ENCODE measurements at places on chromosomes 7 and 10.

GRCh38 chr7:74482629-74483401 is 29.1 kb downstream of the GTF2IRD1 start:
- DNase-seq = peak; percentile 91

DNA sequence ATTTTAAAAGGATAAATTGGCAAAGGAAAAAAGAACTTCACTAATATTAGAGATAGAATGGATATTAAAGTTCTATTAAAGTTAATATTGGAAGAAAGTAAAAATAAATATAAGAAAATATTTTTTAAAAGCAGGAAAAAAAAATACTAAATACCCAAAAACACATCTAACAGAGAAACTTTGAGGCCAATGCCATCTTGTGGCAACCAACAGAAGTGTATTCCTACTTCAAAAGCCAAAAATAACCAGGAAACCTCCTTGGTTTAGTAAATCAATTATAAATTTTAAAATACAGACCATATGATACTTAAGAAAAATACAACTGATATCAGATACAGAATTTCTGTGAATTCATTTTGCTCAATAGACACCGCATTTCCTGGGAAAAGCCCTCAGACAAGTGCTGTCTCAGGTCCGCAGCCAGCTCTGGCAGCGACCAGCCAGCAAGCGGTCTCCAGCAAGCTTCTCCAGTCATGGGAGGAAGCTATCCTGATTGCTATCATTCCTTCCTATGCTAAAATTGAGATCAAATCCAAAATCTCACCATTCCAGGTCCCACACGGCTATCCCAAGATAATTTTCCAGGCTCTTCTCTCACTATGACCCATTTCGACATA is 65.3 kb downstream of the LMBR1 start:
- DNase-seq = no peak

GRCh38 chr10:119817991-119818888 is 54.4 kb downstream of the MCMBP start:
- peak; percentile 52 for DNase-seq

GRCh38 chr10:17220652-17221100 is 7.4 kb upstream of the VIM start:
- DNase-seq = no peak

GRCh38 chr10:28155726-28156125 is 147.1 kb downstream of the MPP7 start:
- DNase-seq = no peak

GRCh38 chr7:8618441-8619070 is 185.1 kb downstream of the NXPH1 start:
- no peak for DNase-seq

- no peak for DNase-seq
Observed at GRCh38 chr7:114860206-114860605, 61.7 kb upstream of the MDFIC start.

GRCh38 chr10:103513380-103514060 is 20.0 kb downstream of the NEURL1 start:
- DNase-seq = no peak

- DNase-seq = no peak
Observed at GRCh38 chr10:53624722-53625121, 852.1 kb upstream of the MBL2 start.

DNA sequence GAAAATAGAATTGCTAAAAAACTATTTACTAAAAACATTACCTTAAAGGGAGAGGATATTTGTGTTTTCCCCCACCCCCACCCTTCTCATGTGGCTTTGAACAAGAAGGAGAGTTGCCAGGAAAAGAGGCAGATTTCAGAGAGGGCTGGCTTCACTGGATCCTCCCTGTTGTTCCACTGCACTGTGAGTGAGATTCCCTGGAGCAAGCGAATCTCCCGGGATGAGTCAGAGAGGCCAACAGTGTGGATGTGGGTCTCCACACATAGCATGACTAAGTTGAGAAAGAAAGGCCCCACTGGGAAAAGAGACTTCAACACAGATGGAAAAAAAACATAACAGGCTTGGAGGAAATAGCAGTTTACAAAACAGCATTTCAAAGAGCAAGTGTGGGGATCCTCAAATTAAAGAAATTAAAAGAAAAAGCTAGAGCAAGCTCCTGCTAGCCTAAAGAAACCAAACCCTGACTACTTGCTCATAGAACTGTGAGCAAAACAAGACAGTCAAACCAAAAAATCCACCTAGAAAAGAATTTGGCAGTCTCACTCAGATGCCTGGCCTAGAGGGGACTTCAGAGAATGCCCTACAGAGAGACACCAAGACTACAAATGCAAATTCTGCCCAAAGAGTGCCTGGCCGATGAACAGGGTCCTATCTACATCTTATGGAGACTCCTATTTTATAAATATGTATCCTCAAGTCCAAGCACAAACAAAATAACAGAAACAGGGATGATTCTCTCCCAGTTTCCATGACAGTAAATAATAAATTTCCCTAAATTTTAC is 3.4 kb downstream of the CAV1 start:
- peak; percentile 90 for DNase-seq

DNA sequence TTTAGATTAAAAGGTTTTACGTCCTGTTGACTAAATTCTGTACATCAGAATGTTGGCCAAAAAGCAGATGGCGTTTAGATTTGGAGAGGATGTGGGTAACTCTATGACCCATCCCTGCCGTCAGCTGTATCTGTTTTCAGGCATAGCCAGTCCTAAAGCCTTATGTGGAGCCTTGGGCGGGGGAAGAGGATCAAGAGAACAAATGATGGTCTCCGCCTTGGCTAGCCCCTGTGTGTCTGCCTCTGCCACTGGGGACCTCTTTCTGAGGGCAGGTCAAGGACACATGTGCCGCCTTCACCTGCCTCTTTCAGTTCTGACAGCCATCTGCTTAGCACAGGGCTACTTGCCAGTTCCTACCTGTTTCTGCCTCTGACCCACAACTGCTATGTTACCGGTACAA is 24.1 kb downstream of the PDSS1 start:
- no peak for DNase-seq

DNA sequence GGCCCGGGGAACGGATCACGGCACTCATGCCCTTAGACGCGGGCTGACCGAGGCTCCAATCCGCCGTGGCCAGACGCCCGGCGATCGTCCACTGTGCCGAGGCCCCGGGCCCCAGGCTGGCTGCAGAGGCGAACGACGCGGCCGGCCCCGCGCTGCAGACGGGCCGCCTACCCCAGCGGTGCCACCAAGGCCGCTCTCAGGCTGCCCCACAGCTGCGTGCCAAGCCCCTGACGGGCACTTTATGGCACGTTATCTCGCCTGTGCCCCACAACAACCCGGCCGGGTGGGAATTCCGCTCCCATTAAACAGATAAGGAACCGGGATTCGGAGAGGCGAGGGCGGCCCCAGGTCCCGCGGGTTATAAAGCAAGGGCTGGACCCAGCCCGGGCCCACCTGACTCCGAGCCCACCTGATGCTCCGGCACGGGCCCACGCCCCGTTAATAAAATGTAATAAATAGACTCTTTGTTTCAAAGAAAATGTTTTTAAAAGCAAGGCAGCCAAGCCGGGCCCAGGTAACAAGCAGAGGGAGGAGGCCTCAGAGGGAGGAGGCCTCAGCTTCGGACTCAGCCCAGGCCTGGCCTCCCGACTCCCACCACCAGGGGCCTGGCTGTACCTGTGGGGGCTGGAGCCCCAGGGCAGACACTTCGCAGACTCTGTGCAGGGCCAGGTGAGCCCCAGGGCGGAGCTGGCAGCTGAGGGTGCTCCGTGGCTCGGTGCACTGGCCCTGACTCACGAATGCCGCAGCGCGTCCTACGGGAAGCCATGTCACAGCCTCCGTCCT is 79.7 kb downstream of the FOXL3 start:
- no peak for DNase-seq

DNA sequence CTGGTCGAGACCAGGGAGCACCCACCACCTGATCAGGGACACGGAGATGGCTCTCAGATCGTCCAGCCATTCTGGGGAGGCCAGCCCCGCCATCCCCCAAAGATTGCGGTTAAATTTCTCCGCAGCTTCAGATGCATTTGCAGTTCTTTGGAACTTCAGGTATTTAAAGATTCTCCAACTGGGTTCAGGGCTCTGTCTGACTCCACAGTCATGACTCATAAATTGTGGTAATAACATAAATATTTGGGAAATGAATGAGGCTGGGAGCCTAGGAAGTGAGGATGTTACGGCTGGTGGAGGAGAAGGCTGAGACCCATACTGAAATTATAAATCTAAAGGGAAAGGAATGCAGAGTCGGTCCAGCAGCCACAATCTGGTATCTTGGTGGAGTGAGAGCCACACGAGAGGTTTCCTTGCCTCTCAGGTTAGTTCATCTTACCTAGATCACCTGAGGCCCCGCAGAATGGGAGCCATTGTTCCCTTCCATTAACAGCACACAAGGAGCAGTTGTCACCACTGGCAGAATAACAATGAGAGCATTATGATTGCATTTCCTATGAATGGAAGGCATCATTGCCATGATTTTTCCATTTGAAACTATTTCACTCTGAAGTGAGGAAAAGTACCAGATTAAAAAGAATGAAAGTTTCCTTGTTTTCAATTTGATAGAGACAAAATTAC is 26.7 kb upstream of the DNAJB6 start:
- DNase-seq = peak; percentile 94

DNA sequence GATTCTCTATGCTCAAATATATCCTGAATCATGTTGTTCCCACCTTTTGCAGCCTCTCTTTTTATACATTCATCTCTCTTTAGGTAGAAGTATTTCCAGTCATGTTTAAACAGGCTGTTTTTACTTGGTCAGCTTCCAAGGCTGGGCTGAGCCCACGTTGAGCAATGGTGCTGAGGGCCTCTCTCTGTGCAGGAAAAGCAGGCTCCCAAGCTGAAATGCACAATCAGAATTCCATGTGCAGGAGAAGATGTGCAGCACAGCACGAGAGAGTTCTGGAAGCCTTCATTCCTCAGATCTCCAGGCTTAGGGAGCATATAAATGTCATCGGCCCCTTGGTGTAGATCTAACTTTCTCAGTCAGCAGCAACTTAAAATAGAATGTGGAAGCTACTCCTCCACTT is 588.5 kb downstream of the TNS3 start:
- DNase-seq = no peak

- DNase-seq = no peak
Observed at GRCh38 chr7:113291058-113291457, 172.7 kb upstream of the SMIM30 start.

DNA sequence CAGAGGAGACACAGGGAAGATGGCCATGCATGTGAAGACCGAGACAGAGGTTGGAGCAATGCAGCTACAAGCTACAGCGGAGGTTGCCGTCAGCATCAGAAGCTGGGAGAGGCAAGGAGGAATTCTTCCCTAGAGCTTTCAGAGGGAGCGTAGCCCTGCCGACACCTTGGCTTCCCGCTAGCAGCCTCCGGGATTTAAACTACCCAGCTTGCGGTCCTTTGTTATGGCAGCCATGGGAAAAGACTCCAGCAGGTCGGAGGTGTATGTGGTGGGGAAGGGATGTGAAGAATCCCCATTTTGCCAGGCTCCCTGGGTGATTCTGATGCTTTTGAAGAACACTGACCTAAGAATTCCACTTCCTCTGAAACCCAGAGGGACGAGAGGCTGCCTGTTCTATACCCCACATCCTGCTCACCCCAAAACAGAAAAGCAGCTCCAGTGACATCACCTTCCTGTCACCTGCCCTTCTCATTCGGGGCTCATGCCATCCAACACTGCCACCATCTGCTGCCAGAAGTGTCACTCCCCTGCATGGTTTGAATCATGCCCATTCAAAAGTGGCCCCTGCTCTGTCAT is 3.3 kb upstream of the SEPHS1 start:
- no peak for DNase-seq

GRCh38 chr7:41185851-41186250 is 517.0 kb downstream of the INHBA start:
- DNase-seq = no peak

GRCh38 chr7:130149281-130150139 is 55.7 kb downstream of the TMEM209 start:
- DNase-seq = no peak

- DNase-seq = no peak
Observed at GRCh38 chr10:34222359-34222758, 592.7 kb downstream of the PARD3 start.
